ENCODE measurements at places on chromosomes 3 and 15. TPM values are rescaled to one million over a fixed set of nuclear protein-coding genes. Genes with fewer than 3 reads are reported as not detected.

GRCh38 chr3:119613201-119613600 is 15.5 kb downstream of the PLA1A start:
- DNase-seq, result no peak
- H3K4me1 ChIP-seq, result no peaks in the 10 kb centered on the region
- no peak overlapping the region for H3K4me3 ChIP-seq
- H3K27me3 ChIP-seq, result no peaks in the 10 kb centered on the region

- no peak overlapping the region for H3K27ac ChIP-seq
- H3K36me3 ChIP-seq, result no peaks in the 10 kb centered on the region
- no peaks in the 10 kb centered on the region for H3K27me3 ChIP-seq
- no peaks in the 10 kb centered on the region for H3K4me1 ChIP-seq
- DNase-seq, result no peak
Measured at GRCh38 chr15:85986741-85987140, 92.9 kb upstream of the AGBL1 start.

GRCh38 chr3:64852738-64853137 is 164.9 kb upstream of the ADAMTS9 start:
- no peak overlapping the region for H3K4me3 ChIP-seq
- H3K27ac ChIP-seq, result no peak overlapping the region
- H3K27me3 ChIP-seq, result no peaks in the 10 kb centered on the region
- H3K4me1 ChIP-seq, result no peaks in the 10 kb centered on the region
- H3K36me3 ChIP-seq, result no peaks in the 10 kb centered on the region

GRCh38 chr3:59535791-59536221 is 486.0 kb upstream of the CFAP20DC start:
- H3K4me1 ChIP-seq, result peaks cover 11% of the 10 kb centered on the region
- H3K36me3 ChIP-seq, result no peaks in the 10 kb centered on the region
- H3K27ac ChIP-seq, result no peak overlapping the region

GRCh38 chr3:54960082-54960481 is 32.2 kb upstream of the LRTM1 start:
- H3K27ac ChIP-seq, result no peak overlapping the region
- peaks cover 3% of the 10 kb centered on the region for H3K4me1 ChIP-seq

DNA sequence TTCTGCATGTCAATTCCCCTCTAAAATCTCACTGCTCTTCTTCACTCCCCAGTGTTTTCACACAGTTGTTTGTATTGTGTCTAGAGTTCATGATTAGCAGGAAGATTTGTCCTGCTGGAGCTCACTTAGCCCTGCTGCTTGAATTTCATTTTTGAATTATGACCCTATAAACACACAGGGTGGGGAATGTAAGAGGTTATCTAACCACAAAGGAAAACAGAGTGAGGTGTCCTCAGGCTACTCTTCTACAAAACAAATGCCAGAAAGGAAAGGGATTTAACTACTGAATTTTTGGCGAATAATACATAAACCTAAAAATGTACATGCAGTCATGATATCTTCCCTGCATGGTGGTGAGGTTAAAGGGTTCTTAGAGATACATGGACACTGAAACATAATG is 215.1 kb upstream of the CNTN4 start:
- H3K27ac ChIP-seq, result no peak overlapping the region
- DNase-seq, result no peak
- no peaks in the 10 kb centered on the region for H3K4me1 ChIP-seq
- H3K36me3 ChIP-seq, result no peaks in the 10 kb centered on the region
- no peak overlapping the region for H3K4me3 ChIP-seq
- H3K27me3 ChIP-seq, result no peaks in the 10 kb centered on the region

GRCh38 chr3:124078953-124079911 is 87.3 kb upstream of the ROPN1 start:
- peaks cover 17% of the 10 kb centered on the region for H3K27me3 ChIP-seq
- no peaks in the 10 kb centered on the region for H3K4me1 ChIP-seq
- DNase-seq, result peak; percentile 66
- no peak overlapping the region for H3K27ac ChIP-seq

GRCh38 chr15:99345832-99346462 is 94.7 kb downstream of the LRRC28 start:
- H3K4me1 ChIP-seq, result no peaks in the 10 kb centered on the region
- H3K27me3 ChIP-seq, result no peaks in the 10 kb centered on the region
- no peaks in the 10 kb centered on the region for H3K36me3 ChIP-seq
- DNase-seq, result no peak
- H3K4me3 ChIP-seq, result no peak overlapping the region
- H3K27ac ChIP-seq, result no peak overlapping the region

DNA sequence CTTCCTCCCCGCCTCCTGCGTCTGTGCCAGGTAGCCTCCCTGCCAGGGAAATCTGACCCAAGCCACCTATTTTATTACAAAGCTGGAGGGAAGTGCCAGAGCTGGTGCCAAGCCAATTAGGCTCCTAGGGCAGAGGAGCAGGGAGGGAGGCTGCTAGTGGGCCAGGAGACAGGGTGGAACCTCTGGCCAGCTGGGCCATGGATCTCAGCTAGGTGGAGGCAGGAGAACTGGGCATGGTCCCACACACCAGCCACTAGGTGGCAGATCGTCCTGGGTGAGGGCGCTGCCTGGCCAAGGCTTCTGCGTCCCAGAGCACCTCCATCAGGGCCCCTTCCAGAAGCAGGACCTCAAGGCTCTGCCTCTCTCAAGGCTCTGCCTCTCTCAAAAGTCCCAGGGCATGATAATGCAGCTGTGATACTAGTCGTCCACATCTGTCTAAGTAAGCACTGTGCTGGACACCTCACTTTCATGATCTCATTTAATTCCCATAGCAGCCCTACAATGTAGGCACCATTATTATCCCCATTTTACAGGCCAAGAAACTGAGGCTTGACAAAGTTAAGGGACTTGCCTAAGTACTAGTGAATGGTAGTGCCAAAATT is 4.5 kb upstream of the RFT1 start:
- H3K27ac ChIP-seq, result no peak overlapping the region

- H3K4me1 ChIP-seq, result peaks cover 3% of the 10 kb centered on the region
- H3K27me3 ChIP-seq, result no peaks in the 10 kb centered on the region
- no peak overlapping the region for H3K27ac ChIP-seq
- DNase-seq, result no peak
- H3K4me3 ChIP-seq, result peak overlapping the region; percentile 88
- H3K36me3 ChIP-seq, result no peaks in the 10 kb centered on the region
Measured at GRCh38 chr15:41334293-41335120, 1.8 kb downstream of the NUSAP1 start.

DNA sequence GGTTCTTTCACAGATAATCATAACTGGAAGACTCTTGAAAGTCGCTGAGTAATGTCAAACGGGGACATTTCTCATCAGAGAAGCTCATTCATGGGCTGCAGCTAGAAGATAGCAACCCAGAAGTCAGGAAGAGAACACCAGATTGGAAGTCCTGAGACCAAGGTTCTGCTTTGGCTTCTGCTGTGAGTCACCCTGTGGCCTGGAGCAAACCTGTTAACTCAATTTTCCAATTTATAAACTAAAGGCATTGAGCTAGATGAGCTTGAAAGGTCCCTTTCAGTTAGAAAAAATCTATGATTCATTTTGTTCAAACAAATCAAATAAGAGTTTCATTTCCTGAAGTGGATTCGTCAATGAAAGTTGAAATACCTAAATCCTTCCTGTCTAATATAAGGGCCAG is 402.2 kb downstream of the EPHB1 start:
- no peak overlapping the region for H3K27ac ChIP-seq
- DNase-seq, result no peak
- H3K4me1 ChIP-seq, result no peaks in the 10 kb centered on the region

- no peak for DNase-seq
- H3K4me3 ChIP-seq, result no peak overlapping the region
- H3K27ac ChIP-seq, result peak overlapping the region; percentile 82
- H3K4me1 ChIP-seq, result peaks cover 62% of the 10 kb centered on the region
Measured at GRCh38 chr15:37037071-37037655, 63.2 kb downstream of the MEIS2 start.

DNA sequence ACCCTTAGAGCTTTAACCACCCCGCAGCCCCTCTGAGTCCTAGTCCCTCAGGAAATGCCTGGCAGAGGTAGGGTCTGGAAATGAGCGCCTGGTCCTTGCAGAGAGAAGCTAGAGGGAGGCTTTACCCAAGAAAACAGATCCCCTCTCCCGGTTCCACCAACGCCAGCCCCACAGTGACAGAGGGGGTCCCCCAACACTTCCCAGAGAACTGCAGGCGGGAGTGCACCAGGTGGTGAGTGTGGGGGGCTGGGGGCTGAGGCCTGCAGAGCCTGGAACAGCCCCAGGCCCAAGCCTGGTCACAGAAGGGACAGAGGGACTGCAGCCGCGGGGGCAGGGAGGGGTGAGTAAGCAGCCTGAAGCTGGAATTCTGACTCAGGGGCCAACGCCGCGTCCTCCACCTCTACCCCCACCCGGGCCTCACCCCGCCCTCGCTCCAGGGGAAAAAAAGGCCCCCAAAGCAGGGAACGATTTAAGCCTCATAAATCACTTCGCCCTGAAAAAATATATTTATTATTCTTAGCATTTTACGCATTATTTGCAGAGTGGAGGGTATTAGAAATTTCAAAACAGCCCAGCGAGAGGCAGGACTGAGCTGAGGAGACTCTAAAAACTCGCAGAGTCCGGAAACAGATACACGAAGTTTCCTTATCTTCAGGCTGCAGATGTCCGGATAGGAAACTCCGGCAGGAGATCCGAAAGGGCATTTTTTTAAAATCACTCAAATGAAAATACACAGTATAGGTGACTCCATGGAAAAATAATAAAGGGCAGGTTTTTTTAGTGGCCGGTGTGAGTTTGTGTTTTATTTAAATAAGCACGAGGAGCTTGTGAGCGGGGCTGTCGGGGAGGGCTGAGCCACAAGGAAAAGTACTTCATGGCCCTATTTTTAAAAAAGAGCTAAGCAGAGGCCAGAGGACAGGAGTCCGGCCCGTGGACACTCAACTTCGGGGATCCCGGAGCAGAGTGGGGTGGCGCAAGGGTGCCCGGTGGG is 10.0 kb downstream of the GATA2 start:
- no peaks in the 10 kb centered on the region for H3K36me3 ChIP-seq
- H3K27me3 ChIP-seq, result peaks cover 83% of the 10 kb centered on the region
- DNase-seq, result no peak
- peak overlapping the region; percentile 6 for H3K4me3 ChIP-seq

GRCh38 chr3:12884186-12884680 is 42.9 kb upstream of the RPL32 start:
- H3K4me1 ChIP-seq, result no peaks in the 10 kb centered on the region
- H3K36me3 ChIP-seq, result no peaks in the 10 kb centered on the region
- no peak overlapping the region for H3K27ac ChIP-seq
- H3K4me3 ChIP-seq, result no peak overlapping the region

Gene TARS3
- 47.6 TPM for total RNA-seq

Gene SLC12A1
- 0.04 TPM for total RNA-seq

Gene SCG5
- total RNA-seq, result 14.4 TPM

Gene ARNT2
- total RNA-seq, result 4.4 TPM

Gene TTLL13
- total RNA-seq, result 0.21 TPM

Gene AP3B2
- total RNA-seq, result 3.0 TPM

Gene LRRC31
- not detected for total RNA-seq

Gene ALPK3
- total RNA-seq, result 52.1 TPM

Gene TMCO5A
- total RNA-seq, result not detected

Gene C3orf85
- total RNA-seq, result not detected

Gene CD200
- total RNA-seq, result 6.9 TPM
